B cell (primary cell): ENCODE measurements at places on chromosomes 4 and X. TPM values are rescaled to one million over a fixed set of nuclear protein-coding genes. Genes with fewer than 3 reads are reported as not detected.

The FUNDC1 gene
- 5.7 and 6.4 TPM in 2 replicates for total RNA-seq

The GPC3 gene
- total RNA-seq = not detected in 2 replicates

The TBC1D8B gene
- 8.4 and 9.1 TPM in 2 replicates for total RNA-seq

The GK gene
- total RNA-seq = 9.3 and 10.2 TPM in 2 replicates

The PAGE3 gene
- not detected in 2 replicates for total RNA-seq

GRCh38 chr4:3705236-3705987 is 60.8 kb upstream of the ADRA2C start:
- no peak for DNase-seq

DNA sequence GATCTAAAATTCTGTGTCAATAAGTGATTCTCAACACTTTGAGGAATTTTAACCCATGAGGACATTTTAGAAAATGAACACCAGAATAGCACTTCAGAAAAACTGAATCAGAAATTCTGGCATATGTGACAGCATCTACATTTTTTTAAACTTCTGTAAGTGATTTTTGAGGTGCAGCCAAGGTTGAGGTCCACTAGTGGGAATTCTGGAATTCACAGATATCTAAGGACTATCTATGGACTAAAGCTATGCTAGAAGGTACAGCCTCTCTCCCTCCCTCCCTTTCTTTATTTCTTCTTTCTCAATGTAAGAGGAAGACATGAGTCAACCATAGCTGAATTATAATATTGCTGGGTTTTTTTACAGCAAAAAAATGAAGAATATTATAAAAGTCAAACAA is 508.2 kb upstream of the ATOH1 start:
- DNase-seq = no peak

DNA sequence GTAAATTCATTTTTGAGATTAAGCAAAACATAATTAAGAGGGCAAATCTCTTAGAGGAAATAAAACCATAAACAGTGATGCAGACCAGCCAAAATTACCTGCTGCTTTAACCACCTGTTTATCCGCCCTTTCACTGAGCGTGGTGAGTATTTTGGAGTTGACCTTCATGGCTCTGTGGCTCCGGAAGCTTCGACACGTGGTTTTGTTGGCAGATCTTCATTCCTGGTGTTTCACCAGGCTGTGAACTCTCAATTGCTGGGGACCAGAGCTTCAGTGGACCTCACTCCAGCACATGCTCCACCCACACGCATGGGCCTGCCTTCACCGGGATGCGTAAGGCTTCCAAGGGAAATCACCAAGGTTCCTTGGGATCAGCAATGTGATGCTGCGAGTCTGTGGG is 83.8 kb downstream of the FHDC1 start:
- no peak for DNase-seq

DNA sequence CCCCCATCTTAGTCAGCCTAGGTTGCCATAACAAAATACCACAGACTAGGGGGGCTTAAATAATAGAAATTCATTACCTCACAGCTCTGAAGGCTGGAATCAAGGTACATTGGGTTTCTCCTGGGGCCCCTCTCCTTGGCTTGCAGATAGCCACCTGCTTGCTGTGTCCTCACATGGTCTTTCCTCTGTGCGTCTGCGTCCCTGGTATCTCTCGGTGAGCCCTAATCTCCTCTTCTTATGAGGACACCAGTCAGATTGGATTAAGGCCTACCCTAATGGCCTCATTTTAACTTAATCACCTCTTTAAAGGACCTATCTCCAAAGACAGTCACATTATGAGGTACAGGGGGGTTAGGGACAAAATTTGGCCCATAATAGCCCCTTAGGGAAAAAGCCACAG is 98.0 kb downstream of the SH3KBP1 start:
- DNase-seq = no peak

GRCh38 chr4:26076000-26076587 is 162.1 kb downstream of the SMIM20 start:
- DNase-seq = peak; percentile 38

- no peak for DNase-seq
Measured at GRCh38 chr4:29046186-29046585, 1674.0 kb upstream of the PCDH7 start.

DNA sequence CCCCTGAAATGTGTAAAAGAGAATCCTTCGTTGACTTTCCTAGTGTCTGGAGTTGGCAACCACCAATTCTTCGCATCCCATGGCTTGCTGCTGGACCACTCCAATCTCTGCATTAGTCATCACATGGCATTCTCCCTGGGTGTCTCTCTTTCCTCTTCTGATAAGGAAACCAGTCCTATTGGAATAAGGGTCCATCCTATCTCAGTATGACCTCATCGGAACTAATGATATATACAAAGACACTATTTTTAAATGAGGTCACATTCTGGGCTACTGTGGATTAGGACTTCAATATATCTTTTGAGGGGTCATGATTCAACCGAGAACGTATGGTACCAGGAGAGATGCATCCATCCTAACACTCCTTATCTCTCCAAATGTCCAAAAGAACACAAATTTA is 259.1 kb upstream of the CPEB2 start:
- no peak for DNase-seq

DNA sequence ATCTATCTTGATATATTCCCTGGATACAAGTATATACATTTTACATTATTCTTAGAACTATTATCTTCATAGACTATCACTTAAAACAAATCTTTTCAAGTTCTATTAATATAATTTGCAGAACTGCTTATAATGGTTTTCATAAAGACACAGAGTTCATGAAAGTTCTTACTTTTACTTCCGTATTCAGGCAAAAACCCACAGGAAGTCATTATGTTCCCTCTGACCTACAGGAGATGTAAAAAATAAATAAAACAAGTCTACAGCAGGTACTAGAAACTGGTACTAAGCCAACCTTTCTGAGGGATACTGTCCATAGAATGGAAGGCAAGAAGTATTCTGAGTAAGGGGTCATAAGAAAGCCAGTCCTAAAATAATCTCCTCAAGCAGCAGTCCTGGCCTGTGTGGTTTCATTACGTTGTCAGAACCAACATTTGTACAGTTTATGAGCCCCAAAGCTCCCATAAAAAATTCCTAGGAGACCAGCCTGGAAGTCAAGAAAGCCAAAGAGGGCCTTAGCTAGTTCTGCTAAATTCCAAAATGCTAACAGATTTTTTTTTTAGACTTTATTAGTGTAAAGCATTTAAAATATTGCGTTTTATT is 68.6 kb downstream of the CAMK2D start:
- peak; percentile 63 for DNase-seq

DNA sequence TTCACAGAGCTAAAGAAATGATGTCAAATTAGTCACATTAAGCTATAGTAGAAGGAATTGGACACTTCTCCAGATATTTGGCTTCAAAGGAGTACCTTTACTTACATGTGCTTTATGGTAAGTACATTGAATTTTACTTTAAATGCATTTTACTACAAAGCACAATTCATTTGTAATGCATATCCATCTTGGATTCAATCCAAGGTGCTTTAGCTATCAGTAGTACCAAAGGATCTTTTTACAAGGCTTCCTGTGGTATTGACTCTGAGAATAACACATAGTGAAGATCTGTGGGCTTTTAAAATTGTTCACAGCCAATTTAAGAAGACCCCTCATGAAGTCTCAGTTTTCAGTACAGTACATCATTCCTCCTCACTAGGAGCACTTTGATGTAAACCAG is 13.2 kb downstream of the THAP6 start:
- DNase-seq = no peak

DNA sequence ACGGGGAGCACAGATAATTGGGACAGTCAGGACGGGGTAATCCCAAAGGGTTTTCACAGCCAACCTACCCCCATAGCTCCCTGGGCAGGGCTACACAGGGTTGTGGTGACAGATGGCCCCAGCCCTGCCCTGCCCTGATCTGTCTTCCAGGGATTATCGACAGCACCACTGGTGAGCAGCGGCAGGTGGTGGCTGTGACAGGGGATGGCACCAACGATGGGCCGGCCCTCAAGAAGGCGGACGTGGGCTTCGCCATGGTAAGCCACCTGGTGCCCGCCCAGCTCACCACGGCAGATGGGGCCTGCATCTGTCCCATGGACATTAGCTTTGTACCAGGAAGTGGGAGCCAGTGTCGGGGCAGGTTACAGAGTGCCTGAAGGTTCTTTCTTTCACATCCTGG is 39.3 kb downstream of the ATP2B3 start:
- no peak for DNase-seq
